ENCODE measurements at places on chromosomes 7 and 10.
A peak's percentile ranks its signal among the peaks of the same experiment; 100 is the strongest.

GRCh38 chr10:48444266-48444665 lies 137.8 kb downstream of the MAPK8 start:
- DNase-seq: peak; percentile 62

GRCh38 chr10:126930883-126931503 lies 25.8 kb downstream of the DOCK1 start:
- no peak for DNase-seq

- DNase-seq: no peak
Measured at GRCh38 chr10:119084896-119085295, 4.3 kb upstream of the EIF3A start.

- DNase-seq: no peak
Measured at GRCh38 chr10:77539147-77539935, 98.3 kb downstream of the KCNMA1 start.

DNA sequence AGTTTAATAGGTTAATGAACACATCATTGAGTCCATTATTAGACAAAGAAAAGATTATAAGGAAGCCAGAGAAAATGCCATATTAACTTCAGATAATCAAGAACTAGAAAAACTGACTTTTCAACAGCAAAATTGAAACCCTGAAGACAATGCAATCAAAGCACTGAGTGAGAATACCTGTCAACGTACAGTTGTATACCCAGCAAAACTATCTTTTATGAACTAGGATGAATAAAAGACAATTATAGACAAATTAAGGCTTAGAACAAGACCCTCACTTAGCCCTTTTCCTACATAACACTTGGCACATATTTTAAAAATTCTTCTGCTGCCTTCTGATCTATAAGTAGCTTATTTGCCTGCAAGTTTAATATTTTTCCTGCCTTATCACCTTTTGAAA lies 19.0 kb upstream of the DGKI start:
- DNase-seq: no peak

DNA sequence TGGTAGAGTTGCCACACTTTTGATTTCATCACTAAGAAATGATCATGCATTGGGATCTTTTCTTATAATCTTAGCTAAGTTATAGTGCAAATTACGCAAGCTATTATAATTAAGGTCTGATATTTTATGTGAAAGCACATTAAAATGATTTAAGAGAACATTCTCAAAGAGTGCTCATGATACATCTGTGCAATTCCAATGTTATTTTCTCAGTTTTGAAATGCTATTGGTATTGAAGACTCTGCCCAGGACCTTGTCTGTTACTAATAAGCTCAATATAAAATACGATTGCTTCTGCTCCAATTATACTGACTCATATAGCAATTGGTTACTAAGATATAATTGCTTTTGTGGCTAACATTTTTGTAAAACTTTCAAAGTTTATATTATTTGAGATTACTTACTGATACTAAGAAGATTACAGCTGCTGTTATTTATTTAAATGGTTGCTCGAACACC lies 180.9 kb downstream of the ADAM12 start:
- DNase-seq: no peak

DNA sequence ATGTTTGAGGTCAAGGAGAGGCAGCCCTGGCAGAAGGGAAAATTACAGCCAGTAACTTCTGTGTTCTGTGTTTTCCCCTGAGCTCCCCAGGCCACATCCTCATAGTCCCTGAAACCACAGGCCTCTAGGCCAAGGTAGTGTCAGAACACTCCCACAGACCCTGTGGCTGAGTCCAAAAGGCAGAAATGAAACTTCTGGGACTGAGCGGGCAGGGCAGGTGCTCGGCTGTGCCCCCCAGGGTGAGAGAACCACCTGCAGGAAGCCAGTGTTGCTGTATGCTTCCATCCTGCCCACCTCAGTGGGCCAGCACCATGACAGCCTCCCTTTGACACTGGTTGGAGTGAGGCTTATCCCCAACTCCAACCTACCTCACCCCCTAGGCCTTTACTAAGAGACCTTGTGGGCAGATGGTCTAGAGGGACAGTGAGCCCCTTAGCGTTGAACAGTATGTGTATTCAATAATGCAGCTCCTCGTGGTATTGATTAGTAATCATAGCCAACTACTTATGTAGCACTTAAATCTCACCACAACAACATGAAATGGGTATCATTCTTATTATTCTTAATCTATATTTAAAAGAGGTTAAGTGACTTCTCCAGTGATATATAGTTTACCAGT lies 30.3 kb downstream of the PIK3CG start:
- DNase-seq: peak; percentile 49

DNA sequence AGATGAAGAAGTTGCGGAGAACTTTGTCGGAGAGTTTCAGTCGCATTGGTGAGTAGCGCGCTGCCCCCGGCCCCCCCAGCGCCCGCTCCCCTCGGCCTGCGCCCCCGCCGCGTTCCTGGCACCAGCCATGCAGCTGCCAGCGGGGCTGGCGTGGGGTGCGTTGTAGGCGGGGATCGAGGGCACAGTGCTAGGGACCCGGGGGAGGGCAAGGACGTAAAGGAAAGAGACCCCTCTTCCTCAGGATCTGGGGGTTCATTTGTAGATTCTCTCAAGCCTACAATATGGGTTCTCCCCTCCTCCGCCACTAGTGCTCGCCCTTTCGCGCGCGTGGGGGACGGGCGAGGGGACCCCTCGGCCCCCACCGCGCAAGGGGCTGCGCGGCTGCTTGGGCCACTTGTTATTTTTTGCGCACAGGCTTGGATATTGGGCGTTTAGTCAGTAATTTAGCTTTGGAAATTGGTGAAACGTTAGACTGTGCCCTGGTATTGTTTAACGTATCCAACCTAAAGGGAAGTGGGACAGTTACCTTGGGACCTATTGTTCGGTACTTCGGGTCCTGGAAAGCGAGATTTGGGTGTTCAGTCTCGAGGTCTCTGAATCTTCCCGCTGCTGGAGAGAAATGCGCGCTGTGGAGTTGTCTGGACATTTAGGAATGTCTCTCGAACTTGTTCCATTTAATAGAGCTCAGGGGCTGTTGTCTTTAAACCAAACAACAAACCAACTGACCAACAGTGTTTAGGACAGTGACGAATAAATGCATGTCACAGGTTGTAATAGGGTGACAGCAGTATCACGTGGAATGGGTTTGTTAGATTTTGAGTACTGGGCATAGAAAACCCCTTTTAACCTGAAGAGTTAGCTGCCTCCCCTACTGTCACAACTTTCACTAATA lies 796 bp downstream of the CDK14 start:
- peak; percentile 30 for DNase-seq

- DNase-seq: no peak
Measured at GRCh38 chr7:68376131-68376661, 1222.1 kb upstream of the AUTS2 start.

DNA sequence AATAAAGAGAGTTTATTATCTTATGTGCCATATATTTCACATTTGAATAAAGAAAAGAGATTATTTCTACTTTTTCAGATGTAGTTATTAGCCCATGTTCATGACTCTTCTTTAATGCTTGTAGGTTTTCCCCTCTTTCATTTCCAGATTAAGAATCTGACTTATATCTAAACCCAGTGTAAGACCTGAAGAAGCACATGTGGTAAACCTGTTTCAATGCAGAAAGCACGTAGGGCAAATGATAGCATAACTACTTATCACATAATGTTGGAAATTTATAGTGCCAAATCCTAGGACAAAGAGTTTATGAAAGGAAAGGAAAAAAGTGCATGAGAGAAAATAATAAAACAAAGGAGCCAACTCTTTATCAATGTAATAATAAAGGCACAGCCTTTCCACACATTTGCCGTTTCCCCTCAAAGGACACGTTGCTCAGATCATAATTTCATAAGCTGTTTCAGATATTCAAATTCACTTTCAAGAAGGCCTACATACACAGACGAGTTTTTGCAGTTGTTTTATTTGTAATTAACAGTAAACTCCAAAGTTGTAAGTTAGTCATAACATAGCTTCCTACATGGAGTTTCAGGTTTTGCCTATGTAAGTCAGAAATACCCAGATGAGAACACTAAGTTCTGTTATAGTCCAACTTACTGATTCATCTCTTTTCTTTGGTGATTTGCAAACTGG lies 88.8 kb upstream of the MDFIC start:
- no peak for DNase-seq

- DNase-seq: no peak
Measured at GRCh38 chr10:2214805-2215204, 477.5 kb upstream of the ADARB2 start.

GRCh38 chr10:62511656-62512055 lies 137.5 kb downstream of the ZNF365 start:
- no peak for DNase-seq

Data from inflammatory macrophage (primary cell).